Stimulated activated CD4-positive, alpha-beta T cell treated with anti-CD3 and anti-CD28 coated beads, Interleukin-15, amount 100 ng/mL, for 24 hours (primary cell): ENCODE measurements at places on chromosomes 2 and 18.

GRCh38 chr2:215660687-215661086 is 224.8 kb upstream of the FN1 start:
- no peak for DNase-seq

DNA sequence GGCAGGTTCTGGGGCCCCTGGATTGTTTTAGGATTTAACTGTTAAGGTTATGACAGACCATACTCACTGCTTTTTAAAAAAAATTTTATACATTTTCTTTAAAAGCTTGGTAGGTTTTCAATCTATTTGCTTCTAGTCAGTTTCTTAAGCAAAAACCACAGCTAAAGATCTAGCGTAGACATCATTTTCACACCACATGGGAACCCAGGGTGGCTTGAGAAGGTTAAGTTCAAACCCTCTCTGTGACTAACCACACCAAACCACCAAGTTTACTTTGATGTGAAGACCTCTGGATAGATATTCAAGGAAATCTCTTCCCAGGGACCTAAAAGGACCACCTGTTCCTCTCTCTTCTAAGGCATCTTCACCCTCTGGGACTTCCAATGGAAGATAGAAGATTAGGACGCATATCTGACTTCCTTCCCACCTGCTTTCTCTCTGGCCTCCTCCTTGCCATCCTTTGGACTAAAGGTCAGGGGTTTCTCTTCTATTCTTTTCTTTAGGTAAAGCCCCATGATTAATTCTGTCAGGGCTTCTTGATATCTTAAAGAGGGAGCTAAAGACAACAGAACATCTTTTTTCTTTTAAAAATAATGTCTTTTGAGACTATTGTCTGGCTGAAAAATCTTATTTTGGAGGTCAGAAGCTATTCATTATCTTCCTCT is 32.3 kb downstream of the FOSL2 start:
- no peak for DNase-seq

DNA sequence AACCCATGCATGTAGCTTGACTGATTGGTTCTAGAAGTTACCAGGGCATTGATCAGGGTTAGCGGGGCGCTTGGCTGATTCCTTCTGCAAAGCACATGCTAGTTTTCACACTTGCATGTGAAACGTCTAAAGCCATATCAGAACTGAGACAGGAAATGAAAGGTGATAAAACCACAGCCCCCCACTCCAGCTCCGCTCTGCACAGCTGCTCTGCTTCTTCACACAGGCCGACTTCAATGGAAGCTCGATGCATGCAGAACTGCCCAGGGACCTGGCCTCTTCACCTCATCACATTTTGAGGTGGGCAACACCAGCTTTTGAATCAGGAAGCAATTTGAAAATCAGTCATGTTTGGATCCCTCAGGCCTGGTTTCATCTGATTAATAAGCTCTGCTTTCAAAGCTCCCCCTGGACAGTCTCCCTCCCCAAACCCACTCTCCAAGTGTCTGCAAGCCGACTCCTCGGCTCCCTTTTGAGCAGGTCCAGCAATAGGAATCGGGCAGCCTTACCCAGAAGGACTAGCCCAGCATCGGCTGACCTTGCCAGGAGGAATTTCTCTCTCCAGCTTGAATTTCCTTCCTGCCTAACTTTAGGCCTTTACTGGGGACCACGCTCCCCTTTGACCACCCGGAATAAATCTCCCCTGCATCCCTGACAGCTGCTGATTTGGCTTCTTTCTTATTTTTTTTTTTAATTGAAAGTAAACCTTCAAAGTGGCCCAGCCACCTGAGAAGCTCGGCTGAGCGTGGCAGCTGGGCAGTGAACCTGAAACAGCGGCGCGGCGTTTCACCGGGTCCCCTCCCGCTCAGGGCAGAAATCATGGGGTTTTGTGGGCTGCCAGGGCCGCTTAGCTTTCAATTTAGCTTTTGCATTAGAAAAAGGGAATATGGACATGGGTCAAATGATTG is 31.7 kb downstream of the HRH4 start:
- peak; percentile 5 for DNase-seq

DNA sequence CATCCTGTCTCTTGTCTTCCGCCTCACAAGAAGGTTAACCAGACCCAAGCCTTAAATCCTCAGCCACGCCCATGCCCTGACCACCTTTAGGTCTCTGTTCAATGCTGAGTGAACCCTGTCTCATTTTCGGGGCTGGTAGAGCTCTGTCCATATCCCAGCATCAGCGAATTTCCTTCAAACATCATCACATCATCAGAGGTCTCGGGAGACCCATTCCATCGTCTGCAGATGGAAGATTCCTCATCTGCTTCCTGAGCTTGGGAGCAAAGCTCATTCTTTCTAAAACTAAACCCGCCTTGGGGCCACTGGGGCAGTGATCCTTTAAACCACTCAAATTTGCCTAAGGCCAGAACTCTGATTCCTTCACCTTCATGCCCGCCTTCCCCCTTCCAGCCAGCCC is 173.7 kb downstream of the TTC32 start:
- DNase-seq = no peak

DNA sequence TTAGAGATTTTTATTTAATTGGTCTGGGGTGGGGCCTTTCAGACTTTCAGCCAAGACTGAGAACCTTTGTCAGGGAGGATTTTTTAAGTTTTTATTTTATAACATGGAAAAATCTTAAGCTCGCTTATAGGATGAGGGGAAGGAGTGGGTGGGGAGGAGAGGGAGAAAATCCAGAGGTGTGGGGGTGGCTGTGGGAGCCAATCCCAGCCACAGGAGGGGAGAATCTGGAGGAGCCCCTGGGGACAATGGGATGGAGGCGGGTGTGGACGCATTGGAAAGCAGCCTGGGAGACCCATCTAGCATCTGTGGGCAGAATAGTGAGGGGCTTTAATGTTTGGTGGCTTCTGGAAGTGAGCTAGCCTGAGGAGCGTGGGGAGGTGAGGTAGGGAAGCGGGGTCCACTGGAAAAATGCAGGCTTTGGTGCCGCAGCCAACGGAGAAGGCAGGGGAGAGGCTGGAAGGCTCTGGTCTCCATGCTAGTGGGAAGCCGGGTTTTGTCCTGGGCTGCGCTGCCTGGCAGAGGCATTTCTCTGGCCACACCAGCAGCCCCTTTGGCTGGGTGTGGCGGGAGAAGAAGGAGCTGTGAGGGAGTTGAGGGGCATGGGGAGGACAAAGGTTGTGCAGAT is 11.5 kb upstream of the INPP5D start:
- DNase-seq = no peak

GRCh38 chr18:47321815-47322214 is 70.4 kb upstream of the SKOR2 start:
- no peak for DNase-seq
